ENCODE measurements at places on chromosomes 7 and 10.

DNA sequence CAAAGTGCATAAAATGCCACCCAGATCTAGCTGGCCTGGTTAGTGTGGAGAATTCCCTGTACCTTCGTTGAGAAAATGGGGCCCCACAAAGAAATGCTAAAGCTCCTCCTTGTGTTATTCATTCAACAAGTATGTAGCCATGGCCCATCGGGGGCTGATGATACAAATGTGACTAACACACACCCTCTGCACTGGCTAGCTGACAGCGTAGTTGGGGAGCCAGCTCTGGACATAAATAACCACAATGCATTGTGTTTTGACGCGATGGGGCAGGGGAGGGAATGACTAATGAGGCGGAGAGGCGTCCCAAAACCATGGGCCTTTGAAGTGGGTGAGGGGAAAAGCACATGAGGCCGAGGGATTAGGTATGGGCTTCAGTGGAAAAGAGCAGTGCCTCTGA is 28.2 kb upstream of the ASL start:
- no peaks in the 10 kb centered on the region for H3K27me3 ChIP-seq
- H3K36me3 ChIP-seq = no peaks in the 10 kb centered on the region
- peaks cover 6% of the 10 kb centered on the region for H3K4me1 ChIP-seq
- H3K4me3 ChIP-seq = no peak overlapping the region

DNA sequence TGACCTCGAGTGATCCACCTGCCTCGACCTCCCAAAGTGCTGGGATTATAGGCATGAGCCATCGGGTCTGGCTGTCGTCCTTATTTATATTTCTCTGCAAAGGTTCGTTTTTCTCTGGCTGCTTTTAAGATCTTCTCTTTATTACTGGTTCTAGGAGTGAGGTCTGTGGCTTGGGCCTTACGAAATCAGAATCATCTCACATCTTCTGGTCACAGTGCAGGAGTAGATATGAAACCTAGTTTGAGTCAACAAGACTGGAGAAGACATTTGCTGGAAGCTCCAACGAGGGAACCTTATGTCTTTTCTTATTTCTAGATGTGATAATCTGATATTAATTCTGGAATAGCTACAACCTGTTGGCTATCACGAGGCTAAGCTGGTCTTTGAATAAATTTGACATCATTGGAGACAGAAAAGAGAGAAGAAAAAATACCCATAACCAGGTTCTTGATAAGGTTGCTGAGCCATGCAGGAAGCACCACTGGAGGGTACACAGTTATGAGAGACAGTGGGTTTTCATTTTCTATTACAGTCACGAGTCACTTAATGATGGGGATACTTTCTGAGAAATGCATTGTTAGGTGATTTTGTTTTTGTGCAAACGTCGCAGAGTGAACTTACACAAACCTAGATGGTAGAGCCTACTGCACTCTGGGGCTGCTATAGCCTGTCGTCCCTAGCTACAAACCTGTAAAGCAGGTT is 25.6 kb upstream of the IL15RA start:
- H3K4me3 ChIP-seq = no peak overlapping the region
- H3K4me1 ChIP-seq = peaks cover 6% of the 10 kb centered on the region

DNA sequence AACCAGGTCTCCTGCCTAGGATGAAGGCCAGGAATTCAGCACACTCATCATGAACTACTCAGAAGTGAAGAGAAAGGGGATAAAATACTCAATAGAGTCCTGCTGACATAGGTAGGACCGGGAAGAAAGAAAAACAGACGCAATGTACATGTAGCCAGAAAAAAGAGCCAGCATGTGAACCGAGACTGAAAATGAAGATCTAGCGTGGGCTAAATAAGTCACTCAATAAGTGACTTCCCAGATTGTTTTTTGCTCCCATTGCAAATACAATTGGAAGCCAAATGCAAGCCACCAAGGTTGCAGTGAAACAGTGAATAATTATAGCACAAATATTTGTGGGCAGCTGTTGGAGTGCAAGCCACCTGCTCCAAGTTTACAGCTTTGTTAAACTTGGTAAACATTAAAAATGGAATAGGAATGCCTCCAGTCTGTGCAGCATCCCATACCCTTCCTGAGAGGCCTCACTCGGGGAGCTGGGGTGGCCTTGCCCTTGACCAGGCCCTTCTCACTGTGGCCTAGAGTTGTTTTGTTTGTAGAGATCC is 34.7 kb upstream of the HPS1 start:
- H3K36me3 ChIP-seq = no peaks in the 10 kb centered on the region
- no peaks in the 10 kb centered on the region for H3K27me3 ChIP-seq
- no peak for DNase-seq
- no peak overlapping the region for H3K27ac ChIP-seq
- no peak overlapping the region for H3K4me3 ChIP-seq

GRCh38 chr7:45183711-45184210 is 26.2 kb downstream of the RAMP3 start:
- no peak overlapping the region for H3K27ac ChIP-seq
- no peak overlapping the region for H3K4me3 ChIP-seq
- DNase-seq = no peak
- H3K27me3 ChIP-seq = no peaks in the 10 kb centered on the region
- no peaks in the 10 kb centered on the region for H3K36me3 ChIP-seq
- H3K4me1 ChIP-seq = no peaks in the 10 kb centered on the region

- H3K4me3 ChIP-seq = no peak overlapping the region
- H3K27me3 ChIP-seq = no peaks in the 10 kb centered on the region
- no peak overlapping the region for H3K27ac ChIP-seq
- DNase-seq = no peak
Observed at GRCh38 chr10:130078120-130078519, 32.5 kb downstream of the C10orf143 start.

GRCh38 chr7:151796091-151796870 is 80.6 kb downstream of the PRKAG2 start:
- no peaks in the 10 kb centered on the region for H3K27me3 ChIP-seq
- H3K27ac ChIP-seq = no peak overlapping the region
- no peaks in the 10 kb centered on the region for H3K36me3 ChIP-seq
- peaks cover 17% of the 10 kb centered on the region for H3K4me1 ChIP-seq
- no peak overlapping the region for H3K4me3 ChIP-seq

DNA sequence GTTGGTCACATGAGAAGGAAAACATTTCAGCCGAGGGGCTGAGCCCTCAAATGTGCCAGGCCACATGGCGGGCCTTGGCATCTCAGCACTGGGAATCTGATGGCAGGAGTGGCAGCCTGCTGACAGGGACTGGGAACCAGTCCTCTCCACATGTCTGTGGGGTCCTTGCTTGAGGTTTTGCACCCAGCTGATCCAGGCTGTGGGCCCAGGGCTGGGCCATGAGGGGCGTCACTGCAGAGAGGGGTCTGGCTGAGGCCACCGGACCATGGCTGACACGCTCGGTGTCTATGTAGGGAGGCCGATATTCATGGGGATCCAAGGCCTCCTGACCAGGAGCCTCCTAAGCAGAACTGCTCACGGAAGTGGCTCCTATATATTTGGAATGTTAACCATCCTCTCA is 31.0 kb upstream of the PWWP2B start:
- H3K4me3 ChIP-seq = no peak overlapping the region
- no peaks in the 10 kb centered on the region for H3K36me3 ChIP-seq
- no peaks in the 10 kb centered on the region for H3K4me1 ChIP-seq
- no peak overlapping the region for H3K27ac ChIP-seq

DNA sequence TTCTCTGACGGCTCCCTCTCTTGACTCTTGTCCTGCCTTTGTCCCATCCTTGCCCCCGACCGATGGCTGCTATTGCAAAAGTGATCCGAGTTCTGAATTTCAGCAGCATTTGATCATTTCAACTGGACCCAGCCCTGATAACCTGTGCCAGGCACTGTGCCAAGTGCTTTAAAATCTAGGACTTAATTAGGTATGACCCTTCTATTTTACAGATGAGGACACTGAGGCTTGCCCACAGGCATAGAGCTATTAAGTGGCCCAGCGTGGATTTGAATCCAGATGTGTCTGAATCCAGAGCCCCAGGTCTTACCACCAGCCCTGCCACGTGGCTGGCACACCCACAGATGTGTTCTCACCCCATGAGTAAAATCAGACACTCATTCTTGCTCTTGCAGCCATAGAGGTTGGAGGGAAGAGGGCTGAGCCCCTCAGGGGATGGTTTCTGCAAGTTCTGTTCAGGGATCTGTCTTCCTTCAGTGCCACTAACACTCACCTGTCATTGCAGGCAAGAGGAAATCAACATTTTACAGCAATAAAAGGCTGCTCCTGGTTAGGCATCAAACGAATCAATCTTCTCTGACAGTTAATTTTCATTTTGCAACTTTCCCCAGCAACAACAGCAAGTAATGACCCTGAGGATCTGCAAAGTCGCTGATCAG is 101.2 kb downstream of the GRID1 start:
- H3K27ac ChIP-seq = no peak overlapping the region
- H3K4me3 ChIP-seq = no peak overlapping the region
- no peaks in the 10 kb centered on the region for H3K4me1 ChIP-seq
- no peaks in the 10 kb centered on the region for H3K36me3 ChIP-seq
- DNase-seq = no peak
- no peaks in the 10 kb centered on the region for H3K27me3 ChIP-seq

GRCh38 chr10:104233817-104234216 is 1.7 kb upstream of the CFAP43 start:
- no peak overlapping the region for H3K4me3 ChIP-seq
- H3K27me3 ChIP-seq = peaks cover 5% of the 10 kb centered on the region
- no peaks in the 10 kb centered on the region for H3K36me3 ChIP-seq

DNA sequence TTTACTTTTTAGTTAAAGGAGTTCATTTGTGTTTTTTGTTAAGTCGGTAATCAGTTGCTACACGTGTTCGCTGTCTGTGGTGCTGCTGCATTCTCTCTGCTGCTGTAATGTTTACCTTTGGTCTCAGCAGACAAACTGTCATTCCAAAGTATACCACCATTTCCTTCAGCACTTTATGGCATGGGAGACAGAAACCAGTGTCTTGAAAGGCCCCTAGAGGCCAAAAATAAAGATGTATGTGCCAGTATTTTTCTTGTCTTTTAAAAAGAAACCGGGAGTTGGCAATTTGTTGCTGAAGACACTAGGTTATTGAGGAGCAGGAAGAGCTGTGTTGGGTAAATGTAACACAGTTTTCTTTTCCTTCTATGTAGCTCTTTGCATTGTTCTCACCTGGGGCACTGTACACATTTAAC is 24.1 kb downstream of the ZNF92 start:
- H3K27ac ChIP-seq = no peak overlapping the region
- H3K4me1 ChIP-seq = peaks cover 6% of the 10 kb centered on the region
- no peak for DNase-seq

DNA sequence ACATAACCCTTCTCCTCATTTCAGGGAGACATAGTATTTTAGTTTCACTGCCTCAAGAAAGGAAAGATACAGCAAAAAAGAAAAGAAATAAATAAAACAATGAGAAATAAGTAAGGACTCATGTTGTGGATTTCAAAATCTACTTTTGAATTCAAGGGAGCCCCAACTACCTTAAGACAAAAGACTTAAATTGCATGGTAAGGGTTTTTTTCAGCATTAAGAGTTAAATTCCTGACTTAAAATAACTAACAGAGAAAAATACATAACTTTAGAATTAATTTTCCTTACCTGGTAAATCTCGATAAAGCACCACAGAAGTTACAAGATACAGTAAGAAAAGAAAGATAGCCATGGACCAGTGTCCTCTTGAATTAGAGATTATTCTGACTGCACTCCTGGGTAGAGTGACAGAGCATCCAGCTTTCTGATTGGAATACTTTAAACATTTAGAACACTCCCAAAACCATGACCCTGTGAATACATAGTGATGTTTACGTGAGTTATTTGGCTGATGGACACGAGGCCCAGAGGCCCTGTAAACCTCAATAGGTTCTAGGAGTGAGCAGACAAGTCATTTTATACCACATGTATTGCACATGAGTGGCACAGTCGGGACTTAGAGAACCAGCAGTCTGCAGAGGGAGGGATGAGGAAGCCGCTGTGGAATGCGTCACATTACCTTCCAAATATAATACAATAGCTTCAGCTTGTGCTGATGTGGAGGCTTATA is 292.5 kb upstream of the SEMA3C start:
- H3K27me3 ChIP-seq = no peaks in the 10 kb centered on the region
- H3K36me3 ChIP-seq = no peaks in the 10 kb centered on the region
- H3K27ac ChIP-seq = no peak overlapping the region
- DNase-seq = no peak
- H3K4me1 ChIP-seq = no peaks in the 10 kb centered on the region

DNA sequence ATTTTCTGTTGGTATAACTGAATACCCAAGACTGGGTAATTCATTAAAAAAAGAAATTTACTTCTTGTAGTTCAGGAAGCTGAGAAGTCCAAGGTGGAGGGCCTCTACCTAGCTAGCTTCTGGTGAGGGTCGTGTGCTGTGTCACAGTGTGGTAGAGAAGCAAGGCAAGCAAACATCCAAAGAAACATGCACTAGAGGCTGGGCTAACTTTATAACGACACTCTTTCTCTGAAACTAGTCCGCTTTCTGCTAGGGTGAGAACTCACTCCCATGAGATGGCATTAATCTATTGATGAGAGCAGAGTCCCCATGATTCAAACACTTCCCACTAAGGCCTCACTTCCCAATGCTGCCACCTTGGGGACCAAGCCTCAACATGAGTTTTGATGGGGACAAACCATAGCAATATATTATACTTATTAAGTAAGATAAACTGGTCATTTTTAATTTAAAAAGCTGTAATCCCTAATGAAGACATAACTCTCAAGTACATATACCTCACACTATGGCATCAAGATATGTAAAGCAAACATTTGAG is 50.8 kb downstream of the PHYHIPL start:
- DNase-seq = no peak
- H3K36me3 ChIP-seq = no peaks in the 10 kb centered on the region
- H3K27me3 ChIP-seq = no peaks in the 10 kb centered on the region
- no peak overlapping the region for H3K27ac ChIP-seq

DNA sequence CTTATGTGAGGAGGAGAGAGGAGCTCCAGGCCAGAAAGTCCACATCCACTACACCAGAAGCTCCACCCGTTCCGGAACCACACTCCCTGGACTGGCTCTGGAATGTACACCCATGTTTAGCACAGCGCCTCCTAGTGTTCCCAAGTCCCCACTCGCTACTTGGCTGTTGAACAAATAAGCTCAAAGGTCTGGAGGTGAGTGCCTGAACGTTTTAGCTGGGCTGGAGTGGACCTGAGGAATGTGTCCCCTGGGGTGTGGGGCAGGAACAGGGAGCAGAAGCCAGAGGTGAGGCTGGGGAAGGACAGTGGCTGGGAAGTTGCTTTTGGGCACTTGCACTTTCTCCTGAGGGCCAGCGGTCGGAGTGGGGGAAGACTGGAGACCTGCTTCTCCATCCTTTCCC is 164.1 kb upstream of the CDCA7L start:
- no peak overlapping the region for H3K27ac ChIP-seq
- no peaks in the 10 kb centered on the region for H3K4me1 ChIP-seq
- no peak for DNase-seq
- no peak overlapping the region for H3K4me3 ChIP-seq
- peaks cover 3% of the 10 kb centered on the region for H3K27me3 ChIP-seq

GRCh38 chr10:53754596-53755250 is 982.1 kb upstream of the MBL2 start:
- H3K4me1 ChIP-seq = no peaks in the 10 kb centered on the region
- H3K36me3 ChIP-seq = no peaks in the 10 kb centered on the region
- H3K27me3 ChIP-seq = no peaks in the 10 kb centered on the region
- no peak for DNase-seq
- no peak overlapping the region for H3K27ac ChIP-seq
